ENCODE measurements at places on chromosomes 6 and 20. TPM values are rescaled to one million over a fixed set of nuclear protein-coding genes. Genes with fewer than 3 reads are reported as not detected.
A peak's percentile ranks its signal among the peaks of the same experiment; 100 is the strongest.

- H3K4me1 ChIP-seq = peaks cover 44% of the 10 kb centered on the region
- no peaks in the 10 kb centered on the region for H3K36me3 ChIP-seq
- no peak overlapping the region for H3K27ac ChIP-seq
Observed at GRCh38 chr6:30463242-30463641, 26.1 kb upstream of the HLA-E start.

DNA sequence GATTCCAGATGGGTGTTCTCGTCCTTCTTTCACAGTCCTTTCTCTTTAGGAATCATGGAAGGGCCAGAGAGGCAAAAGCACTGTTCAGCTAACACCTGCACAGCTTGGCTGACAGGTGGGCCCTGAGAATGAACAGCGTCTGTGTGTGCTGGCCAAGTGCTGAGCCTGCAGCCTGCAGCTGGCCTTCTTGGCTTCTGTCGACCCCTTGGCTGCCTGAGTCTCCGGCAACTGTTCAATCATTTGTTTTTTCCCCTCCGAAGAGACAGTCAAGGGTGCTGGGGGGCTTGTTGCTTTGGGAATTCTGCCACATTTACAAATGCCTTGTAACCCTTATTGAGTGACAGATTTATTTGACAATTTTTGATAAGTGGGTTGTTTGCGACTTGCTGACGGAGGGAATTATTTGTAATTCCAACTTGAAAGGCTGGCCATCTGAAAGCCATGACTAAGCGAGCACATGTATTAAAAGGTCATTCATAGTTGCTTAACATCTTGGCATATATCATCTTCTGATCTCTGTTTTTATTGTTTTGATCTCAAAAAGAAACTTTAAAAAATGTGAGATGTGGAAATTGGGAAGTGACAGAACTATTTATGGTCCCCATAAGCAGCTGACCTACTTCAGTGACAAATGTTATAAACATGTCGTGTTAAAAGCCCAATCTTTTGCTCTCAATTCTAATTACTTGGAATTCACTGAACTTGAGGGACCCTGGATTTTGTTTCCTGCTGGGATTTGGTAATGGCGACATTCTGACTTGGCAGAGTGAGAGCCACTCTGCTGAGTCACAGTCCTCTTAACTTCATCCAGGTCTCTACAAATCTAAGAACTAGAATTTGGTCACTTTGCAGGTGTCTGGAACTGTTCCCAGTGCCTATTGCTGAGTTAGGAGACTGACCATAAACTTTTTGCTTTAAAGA lies 41.9 kb upstream of the FERMT1 start:
- H3K27me3 ChIP-seq = no peaks in the 10 kb centered on the region
- H3K4me1 ChIP-seq = no peaks in the 10 kb centered on the region
- no peak overlapping the region for H3K4me3 ChIP-seq

- H3K36me3 ChIP-seq = peaks cover 4% of the 10 kb centered on the region
- H3K27ac ChIP-seq = no peak overlapping the region
- H3K27me3 ChIP-seq = peaks cover 18% of the 10 kb centered on the region
- peaks cover 12% of the 10 kb centered on the region for H3K4me1 ChIP-seq
- peak; percentile 26 for DNase-seq
Observed at GRCh38 chr6:29797135-29797534, 30.5 kb upstream of the HLA-G start.

GRCh38 chr6:30802731-30803130 lies 58.4 kb upstream of the IER3 start:
- no peaks in the 10 kb centered on the region for H3K27me3 ChIP-seq
- H3K4me3 ChIP-seq = no peak overlapping the region
- H3K36me3 ChIP-seq = peaks cover 2% of the 10 kb centered on the region
- H3K27ac ChIP-seq = no peak overlapping the region
- DNase-seq = no peak
- H3K4me1 ChIP-seq = peaks cover 31% of the 10 kb centered on the region

DNA sequence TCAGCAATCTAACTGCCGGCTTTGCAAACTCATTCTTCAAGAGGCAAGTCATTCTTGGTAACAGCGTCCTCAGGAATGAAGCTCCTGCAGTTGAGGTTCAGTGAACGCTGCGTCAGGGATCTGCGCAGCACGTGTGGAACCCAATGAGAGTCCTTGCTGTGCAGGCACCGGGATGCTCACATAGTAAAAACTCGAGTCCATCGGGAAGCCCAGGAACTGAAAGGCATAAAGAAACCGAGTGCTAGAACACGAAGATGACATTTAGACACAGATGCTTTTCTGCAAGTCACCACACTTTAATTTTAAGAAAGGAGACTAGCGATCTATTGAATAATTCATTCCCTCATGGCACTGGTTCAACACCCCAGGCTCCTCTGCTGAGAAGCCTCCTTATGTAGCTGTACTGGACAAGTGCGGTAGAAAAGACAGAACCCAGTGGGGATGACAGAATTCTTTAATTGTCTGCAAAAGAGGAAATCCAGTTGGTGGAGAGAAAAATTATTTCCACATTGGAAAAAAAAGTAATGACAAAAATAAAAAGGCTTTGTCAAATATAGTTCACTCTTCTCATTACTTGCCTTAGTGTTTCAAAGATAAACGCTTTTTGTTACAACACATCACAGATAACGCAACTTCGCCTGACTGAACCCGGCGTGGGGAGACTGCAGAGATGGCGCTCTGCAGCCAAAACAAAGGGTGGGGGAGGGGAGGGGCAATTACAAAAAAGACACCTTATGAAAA lies 1.9 kb upstream of the AFDN start:
- H3K4me1 ChIP-seq = peaks cover 30% of the 10 kb centered on the region
- no peak for DNase-seq
- peaks cover 54% of the 10 kb centered on the region for H3K27me3 ChIP-seq
- no peaks in the 10 kb centered on the region for H3K36me3 ChIP-seq
- no peak overlapping the region for H3K27ac ChIP-seq
- H3K4me3 ChIP-seq = peak overlapping the region; percentile 21

VWA7 gene
- 2.0 TPM for total RNA-seq

Measured in activated CD4-positive, alpha-beta memory T cell treated with anti-CD3 and anti-CD28 coated beads for 36 hours (primary cell).